Amniotic epithelial cell (primary cell): ENCODE measurements at places on chromosomes 4 and X.

DNA sequence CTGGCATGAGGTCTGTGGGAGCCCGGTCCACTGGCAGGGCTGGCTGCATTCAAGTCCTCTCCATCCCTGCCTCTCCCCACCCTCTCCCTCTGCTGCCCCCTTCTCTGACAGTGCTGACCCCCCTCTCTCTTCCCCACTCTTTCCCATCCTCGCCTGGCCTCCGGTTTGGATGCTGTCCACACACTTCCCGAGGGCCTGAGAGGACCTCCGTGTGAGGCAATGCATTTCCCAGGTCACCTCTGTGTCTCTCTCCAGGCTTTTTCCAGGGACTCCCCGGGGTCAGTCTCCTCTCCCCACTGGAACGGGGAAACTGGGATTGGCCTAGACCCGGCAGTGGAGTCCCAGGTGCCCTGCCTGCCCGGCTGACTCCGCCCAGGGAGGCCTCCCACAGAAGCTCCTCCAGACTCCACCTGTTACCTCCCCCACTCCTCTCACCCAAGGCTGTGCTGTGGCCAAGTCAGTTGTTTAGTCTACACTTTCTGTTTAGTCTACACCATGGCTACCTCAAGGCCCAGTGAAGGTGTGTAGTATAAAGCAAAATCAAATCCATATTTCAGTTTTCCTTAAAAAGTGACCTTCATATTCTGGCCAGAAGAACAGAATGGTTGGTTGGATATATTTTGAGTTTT is 146.8 kb downstream of the PTTG2 start:
- DNase-seq = no peak

- DNase-seq = peak; percentile 22
Observed at GRCh38 chr4:41236032-41236431, 20.7 kb upstream of the UCHL1 start.

DNA sequence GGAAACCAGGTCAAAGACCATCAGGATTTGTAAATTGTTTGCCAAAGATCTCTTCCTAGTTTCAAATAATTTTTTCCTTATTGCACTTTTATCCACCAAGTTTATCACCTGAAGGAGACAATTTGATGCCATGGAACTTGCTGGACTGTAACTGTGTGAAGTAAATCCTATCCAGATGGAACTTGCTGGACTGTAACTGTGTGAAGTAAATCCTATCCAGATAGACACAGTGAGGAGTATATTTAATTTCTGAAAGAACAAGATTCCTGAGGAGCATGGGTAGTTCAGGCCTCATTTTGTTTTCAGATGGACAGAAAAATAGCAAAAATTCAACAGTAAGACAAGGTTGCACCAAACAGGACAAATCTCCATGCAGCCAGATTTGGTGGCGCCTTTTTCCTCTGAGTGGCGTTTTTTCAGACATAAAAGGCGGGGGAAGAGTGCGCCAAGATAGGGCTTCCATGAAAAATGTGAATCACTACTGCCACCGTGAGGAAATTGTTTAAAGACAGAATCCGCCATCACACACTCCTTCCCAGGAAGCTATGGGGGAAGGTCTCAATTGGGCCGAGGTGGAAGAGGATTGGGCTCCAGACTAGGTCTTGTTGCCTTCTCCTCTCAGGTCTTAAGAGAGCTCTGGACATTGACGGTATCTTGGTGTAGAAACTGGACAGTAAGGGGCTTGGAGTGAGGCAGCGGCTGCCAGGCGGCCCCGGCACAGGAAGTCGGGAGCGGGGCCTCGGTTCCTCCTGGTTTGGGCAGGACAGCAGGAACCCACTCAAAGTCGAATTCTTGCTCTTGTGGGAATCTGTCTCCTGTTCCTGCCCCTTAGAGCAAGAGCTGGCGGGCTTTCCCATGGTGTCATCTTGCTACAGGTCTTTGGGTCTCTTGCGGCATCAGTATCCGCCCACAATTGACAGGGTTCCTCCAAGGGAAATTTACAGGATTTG is 234.7 kb downstream of the OR13H1 start:
- DNase-seq = no peak

DNA sequence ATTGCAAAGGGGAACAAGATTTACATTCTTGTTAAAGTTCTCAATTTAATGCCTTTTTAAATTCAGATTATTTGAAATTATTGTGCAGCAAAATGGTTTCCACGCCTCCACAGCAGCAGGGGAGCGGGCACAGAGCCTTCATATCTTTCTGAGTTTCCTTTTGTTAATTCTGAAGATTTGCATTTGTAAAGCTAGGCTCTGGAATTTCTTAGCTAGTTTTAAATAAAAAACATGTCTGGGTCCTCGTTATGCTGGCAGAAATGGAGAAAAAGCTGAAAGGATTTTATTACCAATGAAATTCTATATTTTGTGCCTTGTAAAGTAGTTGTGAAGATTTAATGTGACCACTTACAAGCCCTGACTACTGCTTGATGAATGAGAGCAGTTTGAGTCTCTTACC is 40.8 kb upstream of the MAGED1 start:
- DNase-seq = no peak

GRCh38 chr4:6986072-6986780 is 56.9 kb upstream of the TADA2B start:
- peak; percentile 35 for DNase-seq

DNA sequence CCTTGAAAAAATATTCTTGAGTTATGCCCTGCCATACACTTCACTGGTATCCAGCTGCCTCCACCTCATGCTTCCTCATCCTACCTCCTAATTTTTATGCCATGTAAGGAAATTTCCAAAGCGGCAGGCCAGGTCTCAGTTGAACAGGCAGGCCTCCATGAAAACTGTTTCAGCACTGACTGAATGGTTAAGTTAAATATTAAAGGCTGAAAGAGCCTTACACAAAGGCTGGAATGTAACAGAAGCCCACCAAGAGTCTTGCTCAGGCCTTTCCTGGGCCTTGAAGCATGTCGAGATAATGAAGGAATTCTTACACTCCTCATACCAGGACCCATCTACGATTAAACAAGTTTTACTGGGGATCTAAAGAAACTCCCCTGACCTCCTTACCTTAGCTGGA is 359.6 kb upstream of the NOCT start:
- DNase-seq = no peak

DNA sequence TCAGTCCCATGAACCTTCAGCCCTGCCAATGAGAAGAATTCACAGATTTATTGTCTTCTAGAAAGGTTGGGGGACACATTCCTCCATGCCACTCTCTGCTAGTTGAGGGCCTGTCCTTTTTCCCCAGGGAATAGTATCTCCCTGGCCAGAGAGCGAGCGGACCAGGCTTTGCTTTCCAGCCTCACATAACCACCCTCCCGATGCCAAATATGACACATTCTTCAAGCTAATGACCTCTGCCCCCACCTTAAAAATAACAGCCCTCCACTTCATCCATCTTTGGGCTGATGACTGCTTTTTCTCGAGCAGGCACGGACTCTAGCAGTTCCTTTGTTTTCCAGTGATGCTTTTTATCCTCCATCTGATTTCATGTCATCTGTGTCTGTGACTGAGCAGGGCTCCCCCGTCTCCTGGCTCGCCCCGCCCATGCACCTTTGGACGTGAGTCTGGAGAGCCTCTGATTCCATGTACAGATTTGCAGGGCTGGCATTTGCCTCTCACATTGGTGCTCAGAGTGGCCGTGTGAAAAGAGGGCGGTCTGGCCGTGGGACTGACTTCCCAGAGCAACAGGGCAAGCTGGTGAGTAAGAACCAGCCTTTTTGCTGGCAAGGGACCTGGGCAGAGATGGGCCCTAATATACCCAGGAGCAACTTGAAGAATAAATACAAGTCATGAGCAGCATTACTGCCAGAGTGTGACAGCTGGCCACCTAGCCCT is 279.8 kb downstream of the BCOR start:
- DNase-seq = no peak

DNA sequence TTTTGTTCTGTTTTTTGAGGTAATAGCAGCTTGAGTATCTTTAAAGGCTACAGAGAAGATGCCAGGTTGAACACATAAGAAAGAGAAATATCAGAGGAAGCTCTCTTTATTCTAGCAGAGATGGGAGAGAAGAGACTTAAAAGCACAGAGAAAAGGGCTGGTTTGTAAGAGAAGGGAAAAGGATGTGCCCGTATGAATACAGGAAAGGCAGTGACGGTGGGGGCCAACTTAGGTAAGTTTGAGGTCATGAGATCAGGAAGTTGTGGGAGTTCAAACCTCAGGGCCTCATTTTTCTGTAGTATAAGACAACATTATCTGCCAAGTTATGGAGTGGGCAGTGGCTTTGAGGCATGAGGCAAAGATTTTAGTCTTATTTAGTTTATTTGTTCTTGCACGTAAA is 121.3 kb upstream of the S100G start:
- no peak for DNase-seq

GRCh38 chrX:150715184-150715583 is 22.0 kb downstream of the MTMR1 start:
- DNase-seq = no peak

DNA sequence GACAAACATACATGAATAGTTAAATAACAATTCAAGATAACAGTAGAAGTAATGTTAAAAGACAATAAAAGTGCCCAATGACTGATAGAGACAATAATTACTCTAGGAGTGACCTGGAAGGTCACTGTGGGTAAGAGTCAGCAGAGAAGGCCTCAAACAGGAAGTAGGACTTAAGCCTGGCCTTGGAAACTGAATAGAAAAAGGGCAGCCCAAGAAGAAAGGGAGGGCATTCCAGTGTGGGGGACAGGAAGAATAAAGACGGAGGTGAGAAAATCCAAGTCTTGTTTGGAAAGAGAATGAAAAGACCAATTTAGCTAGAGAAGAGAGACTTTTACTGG is 6.0 kb downstream of the P2RY4 start:
- DNase-seq = no peak

- DNase-seq = no peak
Observed at GRCh38 chr4:144374065-144374464, 233.5 kb upstream of the GYPA start.

DNA sequence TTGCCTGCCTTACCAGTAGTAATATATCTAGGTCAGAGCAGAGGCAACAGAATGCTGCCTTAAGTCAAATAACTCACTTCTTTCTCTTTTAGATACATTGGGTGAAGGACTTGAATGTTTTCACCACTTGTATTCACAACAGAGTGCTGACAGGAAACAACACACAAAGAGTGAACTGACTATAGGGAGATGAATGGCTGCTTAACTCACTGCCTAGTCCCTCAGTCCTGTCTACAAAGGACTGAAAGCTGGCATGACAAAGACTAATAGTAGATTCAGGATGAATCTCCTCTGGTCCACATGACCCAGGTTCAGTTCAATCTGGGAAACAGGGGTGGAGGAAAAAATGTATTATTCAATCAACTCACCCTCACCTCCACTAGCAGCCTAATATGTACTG is 134.2 kb downstream of the GALNTL6 start:
- no peak for DNase-seq

GRCh38 chr4:179663641-179664429 is 2221.6 kb upstream of the AGA start:
- DNase-seq = no peak

GRCh38 chr4:76800902-76801301 is 97.0 kb downstream of the SOWAHB start:
- no peak for DNase-seq

DNA sequence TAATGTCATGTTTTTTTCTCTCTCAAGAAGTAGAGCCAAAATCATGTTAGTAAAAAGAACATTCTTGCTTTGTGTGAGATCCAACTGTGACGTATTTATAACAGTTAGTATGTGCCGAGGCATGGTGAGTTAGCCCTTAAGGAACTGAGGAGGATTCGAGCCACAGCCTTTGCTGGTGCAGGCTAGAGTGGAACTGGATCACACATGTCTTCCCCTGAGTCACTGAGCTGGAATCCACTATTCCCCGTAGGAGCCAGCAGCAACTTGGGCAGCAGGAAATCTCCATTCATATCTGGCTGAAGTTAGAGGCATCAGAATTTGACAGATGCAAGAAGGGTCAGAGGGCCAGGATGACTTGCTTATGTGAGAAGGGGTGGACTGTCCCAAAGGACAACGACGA is 144.6 kb upstream of the KIT start:
- DNase-seq = peak; percentile 22
